ENCODE measurements at places on chromosomes 13 and 19. TPM values are rescaled to one million over a fixed set of nuclear protein-coding genes. Genes with fewer than 3 reads are reported as not detected.

Gene CDX2
- total RNA-seq: 0.17 TPM

Gene PDX1
- total RNA-seq: 18.4 TPM

Gene ZNF490
- 15.6 TPM for total RNA-seq

Gene SIGLEC5
- 1.1 TPM for total RNA-seq

DNA sequence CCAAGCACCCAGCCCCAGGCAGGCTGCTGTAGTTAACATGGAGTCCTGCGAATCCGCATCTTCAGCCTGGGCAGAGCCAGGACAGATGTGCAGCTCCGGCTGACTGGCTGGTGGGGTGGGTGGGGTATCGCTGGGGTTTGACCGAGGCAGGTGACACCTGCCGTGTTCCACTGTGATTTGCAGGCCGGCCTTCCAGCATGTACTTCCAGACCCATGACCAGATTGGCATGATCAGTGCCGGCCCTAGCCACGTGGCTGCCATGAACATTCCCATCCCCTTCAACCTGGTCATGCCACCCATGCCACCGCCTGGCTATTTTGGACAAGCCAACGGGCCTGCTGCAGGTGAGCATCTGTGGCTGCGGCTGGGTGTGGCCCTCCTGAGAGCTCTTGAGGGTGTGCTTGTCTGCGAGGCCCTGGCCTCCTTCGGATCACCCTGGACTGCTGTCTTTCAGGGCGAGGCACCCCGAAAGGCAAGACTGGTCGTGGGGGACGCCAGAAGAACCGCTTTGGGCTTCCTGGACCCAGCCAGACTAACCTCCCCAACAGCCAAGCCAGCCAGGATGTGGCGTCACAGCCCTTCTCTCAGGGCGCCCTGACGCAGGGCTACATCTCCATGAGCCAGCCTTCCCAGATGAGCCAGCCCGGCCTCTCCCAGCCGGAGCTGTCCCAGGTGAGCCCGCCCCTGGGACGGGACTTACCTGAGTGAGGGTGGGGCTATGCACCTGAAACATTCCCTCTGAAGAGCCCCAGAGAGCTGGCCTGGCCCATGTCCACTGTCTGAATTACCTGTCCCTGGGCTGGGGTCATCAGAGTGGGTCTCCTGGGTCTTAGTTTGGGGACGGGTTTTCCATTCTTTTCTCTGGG lies 30.6 kb downstream of the CERS1 start:
- no peak for DNase-seq

Gene RNF225
- total RNA-seq: not detected

DNA sequence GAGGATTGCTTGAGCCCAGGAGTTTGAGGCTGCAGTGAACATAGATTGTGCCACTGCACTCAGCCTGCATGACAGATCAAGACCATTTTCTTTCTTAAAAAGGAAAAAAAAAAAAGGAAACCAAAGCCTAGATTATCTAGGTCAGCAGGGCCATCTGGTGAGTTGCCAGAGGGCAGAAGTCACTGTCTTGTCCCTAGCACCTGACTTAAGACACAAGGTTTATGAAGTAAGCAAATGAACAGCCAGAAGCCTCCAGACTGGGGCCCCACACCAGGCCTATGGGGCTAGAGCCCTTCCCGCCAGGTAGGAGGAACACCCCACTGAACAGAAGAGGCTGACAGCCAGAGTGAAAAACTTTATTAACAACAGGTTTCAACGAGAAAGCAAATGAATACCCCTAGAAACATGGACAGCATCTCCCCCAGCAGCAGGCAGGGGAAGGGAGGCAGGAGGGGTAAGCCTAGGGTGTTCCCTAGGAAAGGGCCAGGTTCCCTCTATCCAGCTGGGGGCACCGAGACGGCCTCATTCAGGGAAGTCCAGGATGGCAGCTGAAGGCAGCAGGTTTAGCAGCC lies 1.2 kb downstream of the WDR83 start:
- DNase-seq: no peak

GRCh38 chr13:75785130-75785529 lies 149.0 kb downstream of the LMO7 start:
- DNase-seq: no peak

Gene FGF14
- 1.5 TPM for total RNA-seq

- DNase-seq: no peak
Measured at GRCh38 chr13:99307648-99308339, 595 bp upstream of the GPR183 start.

DNA sequence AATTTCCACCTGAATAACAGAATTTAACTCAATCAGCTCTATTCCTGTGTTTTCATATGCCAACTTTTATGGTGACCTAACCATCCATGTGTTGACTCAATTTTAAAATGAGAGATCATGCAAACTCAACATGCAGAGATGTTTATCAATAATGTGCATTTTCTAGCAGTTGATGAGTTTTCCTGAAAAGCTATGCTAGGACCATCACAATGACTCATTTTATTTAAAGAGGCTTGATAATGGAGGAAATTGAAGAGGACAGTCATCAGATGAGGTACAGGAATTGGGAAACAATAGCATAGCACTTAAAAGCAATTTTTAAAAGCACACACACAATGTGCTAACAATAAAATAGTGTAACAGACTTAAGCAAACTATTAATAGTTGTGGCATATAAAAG lies 127.1 kb downstream of the VWA8 start:
- DNase-seq: no peak

- no peak for DNase-seq
Measured at GRCh38 chr19:38089440-38089839, 134.6 kb downstream of the DPF1 start.

Gene F10
- total RNA-seq: 8.2 TPM

Gene GPC6
- 24.0 TPM for total RNA-seq

DNA sequence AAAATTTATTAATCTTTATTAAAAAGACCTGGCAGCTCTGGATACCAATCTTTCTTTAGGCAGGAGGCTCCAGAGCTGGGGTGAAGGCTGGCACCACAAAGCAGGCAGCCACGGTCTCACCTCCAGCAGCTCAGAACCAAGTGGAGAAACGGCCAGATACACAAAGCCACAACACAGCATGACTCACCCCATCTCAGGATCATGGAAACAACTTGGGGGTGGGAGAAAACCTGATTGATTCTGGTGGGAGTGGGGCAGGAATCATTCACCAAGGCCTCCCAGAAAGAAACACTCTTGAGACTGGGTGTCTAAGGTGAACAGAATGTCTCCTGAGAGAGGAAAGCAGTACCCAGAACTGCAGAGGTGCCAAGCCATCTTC lies 64.2 kb downstream of the CRYL1 start:
- DNase-seq: no peak

GRCh38 chr13:111177081-111177711 lies 62.1 kb downstream of the ARHGEF7 start:
- DNase-seq: peak; percentile 53

DNA sequence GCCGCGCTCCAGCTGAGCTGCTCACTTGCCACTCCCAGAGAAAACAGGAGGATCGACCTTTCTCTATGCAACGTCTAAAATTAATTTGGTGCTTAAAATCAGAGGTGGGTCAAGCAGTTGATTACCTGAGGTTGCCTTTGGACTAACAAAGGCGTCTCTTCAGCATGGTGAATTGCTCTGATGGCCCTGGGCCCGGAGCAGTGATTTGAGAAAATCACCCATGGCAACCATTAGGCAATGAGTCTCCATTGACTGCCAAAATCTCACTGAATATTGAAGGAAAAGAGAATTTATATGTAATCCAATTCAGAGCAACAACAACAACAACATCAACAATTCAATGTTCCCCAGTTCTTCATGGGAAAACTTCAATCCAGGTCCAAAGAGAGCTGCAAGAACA lies 61.8 kb downstream of the IRS2 start:
- no peak for DNase-seq

DNA sequence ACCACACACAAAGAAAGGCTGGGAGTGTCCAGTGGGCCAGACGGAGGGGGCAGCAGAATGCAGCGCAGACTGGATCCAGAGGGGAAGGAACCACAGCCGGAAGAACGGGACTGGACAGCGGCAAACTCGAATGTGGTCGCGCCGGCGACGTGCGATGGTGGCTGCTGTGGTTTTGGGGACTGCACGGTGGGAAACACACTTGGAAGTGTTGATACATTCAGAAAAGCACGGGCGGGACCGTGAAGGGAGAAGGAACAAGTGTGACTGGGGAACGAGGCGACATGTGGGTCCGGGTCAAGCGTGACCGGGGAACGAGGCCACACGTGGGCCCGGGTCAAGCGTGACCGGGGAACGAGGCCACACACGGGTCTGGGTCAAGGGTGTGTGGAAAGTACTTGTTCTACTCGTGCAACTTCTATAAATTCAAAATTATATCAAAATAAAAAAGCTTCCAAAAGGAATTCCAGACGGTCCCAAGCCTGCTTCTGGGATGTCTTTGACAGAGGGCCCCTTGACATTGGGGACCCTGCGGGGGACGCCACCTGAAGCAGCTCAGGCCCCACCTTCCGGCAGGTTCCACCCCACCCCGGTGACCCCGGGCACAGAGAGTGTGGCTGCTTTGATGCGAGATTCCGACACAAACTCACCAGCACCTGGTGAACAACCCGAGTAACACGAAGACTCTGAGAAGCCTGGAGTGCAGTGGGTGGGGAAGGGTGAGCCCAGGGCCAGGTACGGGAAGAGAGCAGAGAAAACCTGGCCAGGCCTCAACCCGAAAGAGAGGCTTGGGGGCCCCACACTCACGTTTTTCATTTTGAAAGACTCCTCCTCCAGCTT lies 25.1 kb upstream of the C13orf46 start:
- no peak for DNase-seq

DNA sequence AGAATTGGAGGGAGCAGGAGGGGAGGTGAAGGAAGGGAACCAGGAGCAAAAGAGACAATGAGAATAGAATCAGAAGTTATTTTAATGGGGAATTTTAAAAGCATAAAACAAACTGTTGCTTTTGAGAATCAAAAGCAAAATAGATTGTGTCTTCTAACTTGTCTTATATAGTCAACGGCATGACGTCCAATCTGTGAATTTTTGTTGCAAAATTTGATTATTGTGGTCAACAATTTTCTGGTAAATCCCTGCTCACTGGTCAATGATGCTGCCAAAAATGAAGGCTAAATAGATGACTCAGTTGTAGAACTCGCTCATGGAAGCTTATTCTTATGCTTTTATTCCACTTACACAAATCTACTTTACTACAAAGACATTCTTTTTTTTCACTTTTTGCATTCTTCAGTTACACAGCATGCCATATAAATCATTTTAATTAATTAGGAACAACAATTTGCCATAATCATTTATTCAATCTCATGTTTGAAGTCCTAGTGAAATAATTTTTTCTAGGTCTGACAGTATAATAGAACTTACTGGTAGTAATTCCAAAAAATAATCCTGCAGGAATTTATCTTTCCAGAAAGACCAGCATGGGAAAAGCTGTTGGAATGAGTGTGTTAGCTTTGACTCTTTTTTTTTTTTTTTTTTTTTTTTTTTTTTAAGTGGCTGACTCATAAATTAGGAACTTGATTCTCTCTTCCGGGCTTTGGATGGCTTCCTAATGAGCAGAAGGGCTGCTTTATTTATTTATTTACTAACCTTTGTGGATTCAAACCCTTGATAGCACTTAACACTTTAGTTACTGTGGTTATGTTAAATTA lies 256.9 kb downstream of the SPRY2 start:
- DNase-seq: no peak

GRCh38 chr13:90400372-90400771 lies 947.1 kb upstream of the MIR17HG start:
- DNase-seq: no peak

DNA sequence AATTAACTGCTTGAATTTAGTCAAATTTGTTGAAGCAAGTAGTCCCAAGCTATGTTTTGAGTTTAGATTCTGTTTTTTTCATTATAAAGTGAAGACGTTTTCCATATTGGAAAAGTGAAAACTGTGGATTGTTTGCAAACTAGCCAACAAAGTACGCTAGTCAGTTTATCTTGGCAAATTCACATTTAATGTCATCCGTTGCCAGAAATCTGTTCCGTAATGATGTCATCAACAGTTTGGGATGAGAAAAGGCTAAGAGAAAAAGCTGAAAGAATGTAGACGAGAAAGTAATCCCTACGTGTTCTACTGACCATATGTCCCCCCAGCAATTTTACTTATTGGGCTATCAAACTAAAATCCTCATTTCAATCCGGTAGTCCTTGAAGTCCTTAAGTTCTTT lies 419.6 kb downstream of the GPC6 start:
- DNase-seq: no peak

DNA sequence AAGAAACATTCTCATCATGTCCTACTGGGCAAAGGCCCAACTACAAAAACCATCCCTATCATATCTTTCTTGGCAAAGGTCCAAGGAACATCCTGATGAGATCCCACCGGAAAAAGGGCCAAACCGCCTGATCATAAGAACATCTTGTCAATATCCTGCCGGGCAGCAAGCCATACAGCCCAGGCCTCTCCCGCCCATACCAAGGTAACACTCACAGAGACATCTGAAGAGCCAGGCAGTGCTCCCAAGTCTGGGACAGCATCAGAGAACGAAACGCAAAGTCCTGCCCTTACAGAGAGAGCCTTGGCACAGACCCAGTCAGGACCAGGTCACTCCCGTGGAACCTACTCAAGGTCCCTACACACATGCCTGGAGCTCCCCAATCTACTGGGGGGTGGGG lies 18.5 kb upstream of the ZNF331 start:
- DNase-seq: no peak

GRCh38 chr13:95292622-95293021 lies 8.6 kb downstream of the ABCC4 start:
- no peak for DNase-seq

Gene CGB1
- not detected for total RNA-seq

DNA sequence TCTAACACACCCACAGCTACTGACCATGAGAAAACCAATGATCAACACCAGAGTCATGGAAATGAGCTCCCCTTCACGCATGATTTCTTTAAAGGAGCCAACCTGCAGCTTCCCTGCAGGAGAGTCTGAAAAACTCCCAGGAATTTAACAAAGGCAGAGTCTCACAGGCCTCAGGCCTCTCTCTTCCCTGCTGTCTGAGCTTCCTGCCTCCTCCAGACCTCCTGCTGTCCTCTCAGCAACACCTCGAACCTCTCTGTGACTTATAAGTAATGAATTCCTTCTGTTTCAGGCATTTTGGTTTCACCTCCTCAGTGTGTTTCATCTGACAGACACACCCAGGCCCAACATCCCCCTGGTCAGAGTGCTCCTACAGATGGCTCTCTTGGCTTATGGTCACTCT lies 1044.4 kb downstream of the UQCRFS1 start:
- no peak for DNase-seq

Gene ZNF726
- total RNA-seq: 5.2 TPM

DNA sequence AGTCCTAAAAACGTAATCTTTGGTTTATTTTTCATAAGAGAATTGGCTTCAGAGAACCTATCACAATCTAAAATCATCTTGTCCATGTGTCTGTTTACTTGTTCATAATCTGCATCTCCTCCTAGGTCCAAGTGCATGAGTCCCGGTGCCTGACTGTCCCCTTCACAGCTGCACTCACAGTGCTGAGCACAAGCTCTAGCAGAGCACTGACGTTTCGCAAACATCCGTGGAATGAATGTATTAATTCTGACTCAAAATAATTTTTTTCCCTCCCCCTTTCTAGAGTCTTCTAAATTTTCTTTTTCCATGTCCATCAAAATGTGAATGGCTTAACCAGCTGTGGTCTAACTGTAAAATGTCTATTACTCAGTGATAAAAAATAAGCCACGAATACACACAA lies 245.5 kb upstream of the TSHZ3 start:
- DNase-seq: no peak
